Retina (tissue), 1 donor: ENCODE measurements at places on chromosomes 3 and 15.

- DNase-seq = no peak
Measured at GRCh38 chr3:151962352-151962751, 88.9 kb downstream of the SUCNR1 start.

- DNase-seq = no peak
Measured at GRCh38 chr15:101504373-101504772, 14.9 kb upstream of the PCSK6 start.

DNA sequence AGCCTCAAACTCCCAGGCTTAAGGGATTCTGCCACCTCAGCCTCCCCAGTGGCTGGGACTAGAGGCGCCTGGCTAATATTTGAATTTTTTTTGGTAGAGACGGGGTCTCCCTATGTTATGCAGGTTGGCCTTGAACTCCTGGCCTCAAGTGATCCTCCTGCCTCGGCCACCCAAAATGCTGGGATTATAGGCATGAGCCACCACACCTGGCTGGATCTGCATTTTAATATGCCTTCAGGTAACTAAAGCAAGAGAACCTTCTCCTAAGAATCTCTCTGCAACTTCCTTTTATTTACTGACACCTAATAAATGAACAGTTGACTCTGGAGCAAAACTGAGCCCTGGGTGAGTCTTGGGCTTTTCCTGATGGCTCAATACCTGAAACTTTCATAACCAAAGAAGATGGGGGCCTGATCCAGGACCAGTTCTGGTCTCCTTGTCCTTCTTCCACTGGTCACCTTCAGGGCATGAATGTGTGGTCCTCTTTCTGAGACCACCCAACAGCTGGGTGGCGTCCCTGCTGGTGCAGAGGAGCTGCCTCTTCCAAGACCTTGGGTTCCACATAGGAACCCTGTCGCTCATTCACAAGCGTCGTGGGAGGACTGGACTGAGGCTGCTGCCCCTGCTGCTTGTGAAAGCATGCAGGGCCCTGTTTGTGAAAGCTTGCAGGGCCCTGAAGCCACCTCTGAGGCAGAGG lies 28.2 kb downstream of the CCR9 start:
- peak; percentile 40 for DNase-seq

- no peak for DNase-seq
Measured at GRCh38 chr3:66432041-66432766, 68.6 kb downstream of the LRIG1 start.

GRCh38 chr3:194758716-194759115 lies 73.0 kb downstream of the FAM43A start:
- DNase-seq = no peak

DNA sequence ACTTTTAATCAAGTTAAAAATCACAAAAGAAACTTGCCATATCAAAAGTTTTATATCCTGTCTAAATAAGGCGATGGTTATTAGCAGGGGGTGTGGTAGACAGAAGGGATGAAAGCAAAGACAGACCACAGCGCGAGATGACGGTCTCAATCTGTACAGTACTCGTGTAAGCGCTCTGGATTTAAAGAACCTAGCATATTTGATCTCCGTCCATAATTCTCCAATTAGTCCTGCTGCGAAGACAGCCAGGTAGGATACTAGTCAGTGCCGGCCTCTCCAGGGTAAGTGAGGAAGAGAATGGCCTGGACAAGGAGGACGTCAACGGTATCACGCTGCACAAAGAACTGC lies 701 bp downstream of the SGO1 start:
- no peak for DNase-seq

DNA sequence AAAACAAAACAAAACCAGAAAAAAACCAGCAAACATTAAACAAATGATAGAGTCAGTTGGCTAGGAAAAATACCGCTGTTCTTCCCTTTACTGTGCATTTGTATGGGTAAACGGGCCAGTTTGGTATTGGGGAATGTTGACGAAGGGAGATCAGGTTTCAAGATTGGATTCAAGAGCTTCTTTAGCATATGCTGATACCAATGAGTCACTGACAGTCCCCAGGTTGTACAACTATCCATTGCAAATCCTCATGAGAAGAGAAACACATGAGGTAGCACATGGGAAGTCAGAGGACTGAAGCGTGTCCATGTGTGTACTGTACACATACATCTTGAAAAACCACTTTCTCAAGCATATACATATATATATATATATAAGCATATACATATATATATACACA lies 25.6 kb downstream of the TIGIT start:
- DNase-seq = no peak

DNA sequence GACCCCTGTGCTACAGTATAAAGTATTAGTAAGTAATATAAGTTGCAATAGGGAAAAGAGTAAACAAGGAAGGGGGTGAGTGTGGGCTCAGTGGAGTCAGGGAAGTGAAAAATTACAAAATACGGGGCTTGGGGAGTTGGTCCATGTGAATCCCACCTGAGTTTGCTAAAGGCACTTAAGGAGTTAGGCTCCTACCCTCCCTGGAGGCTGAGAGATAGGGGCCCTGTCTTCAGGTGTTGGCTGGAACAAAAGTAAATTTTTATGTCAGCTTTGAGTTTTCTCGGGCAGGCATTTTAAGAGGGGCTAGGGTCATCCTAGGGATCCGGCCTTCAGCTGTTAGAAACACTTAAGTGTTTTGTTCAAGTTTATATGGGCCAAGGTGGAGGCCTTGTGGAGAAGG lies 8.2 kb downstream of the TRPC1 start:
- DNase-seq = no peak
